GM12864 (cell line): ENCODE measurements at places on chromosomes 1 and 21.

DNA sequence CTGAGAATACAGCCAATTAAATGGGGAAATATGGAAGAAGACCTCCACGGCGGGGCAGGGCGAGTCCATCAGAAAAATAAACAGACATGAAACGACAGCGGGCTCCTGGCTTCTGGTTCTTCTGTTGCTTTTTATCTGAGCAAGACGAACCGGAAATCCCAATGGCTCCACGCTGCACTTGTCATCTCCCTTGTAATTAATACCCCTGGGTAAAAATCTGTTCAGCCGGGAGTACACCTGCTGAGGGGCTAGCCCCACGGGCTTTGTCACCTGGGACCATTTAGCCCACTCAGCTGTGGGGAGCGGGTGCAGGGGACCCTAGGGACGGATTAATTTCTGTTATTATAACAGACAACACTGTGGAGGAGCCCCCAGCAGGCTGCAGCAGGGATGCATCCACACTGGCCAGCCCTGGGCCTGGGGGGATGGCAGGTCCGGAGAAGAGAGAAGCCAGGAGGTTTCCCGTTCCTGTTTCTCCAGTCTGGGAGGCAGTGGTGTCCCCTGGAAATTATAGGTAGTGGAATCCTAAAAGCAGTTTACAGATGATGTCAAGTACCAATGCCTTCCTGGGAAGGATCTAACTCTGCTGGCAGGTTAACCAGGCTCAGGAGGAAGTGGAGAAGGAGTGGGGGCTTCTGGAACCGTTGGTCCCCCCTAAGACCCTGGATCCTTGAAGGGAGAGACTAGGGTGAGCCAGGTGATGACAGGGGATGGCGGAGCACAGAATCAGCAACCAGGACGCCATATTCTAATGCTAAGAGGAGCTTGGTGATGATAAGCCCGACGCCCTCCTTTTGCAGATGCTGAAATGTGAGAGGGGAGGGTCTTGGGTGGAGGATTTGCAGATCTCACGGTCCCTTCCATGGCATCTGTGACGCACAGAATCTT is 566.1 kb downstream of the PTPRU start:
- no peak for DNase-seq

DNA sequence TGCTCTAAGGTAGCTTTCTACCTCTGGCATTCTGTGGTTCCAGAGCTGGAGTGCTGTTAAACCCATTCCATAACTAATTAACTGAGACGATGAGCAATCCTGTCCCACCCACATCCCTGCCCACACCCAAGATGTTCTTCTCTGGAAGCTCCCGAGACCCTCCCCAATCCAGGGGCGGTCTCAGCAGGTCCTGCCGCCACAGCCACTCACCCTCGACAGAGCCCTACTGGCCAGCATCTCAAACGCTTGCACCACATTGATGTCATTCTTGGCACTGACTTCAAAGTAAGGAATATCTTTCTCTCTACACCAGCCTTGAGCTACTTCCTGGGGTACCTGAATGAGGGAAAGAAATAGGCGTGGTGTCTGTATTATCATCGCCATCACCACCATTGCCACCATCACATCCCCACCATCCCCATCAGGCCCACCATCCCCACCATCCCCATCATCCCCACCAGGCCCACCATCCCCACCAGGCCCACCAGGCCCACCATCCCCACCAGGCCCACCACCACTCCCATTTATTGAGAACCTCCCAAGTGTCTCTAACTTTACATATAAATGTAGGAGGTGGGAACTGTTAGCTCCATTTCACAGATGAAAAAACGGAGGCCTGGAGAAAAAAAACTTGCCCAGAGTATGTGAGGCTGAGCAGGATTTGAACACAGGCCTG is 17.7 kb downstream of the RAB7B start:
- no peak for DNase-seq

- DNase-seq, result peak; percentile 52
Observed at GRCh38 chr1:43367904-43368645, at the start of gene ELOVL1. TSS of gene ELOVL1 (minus strand) at chr1:43368011. CDS start at chr1:43365609, 2,402 bp downstream.

GRCh38 chr1:84301004-84301784 is at the start of gene SAMD13:
TSS of gene SAMD13 (plus strand) at chr1:84301708. CDS start at chr1:84303235, 1,527 bp downstream.
- no peak for DNase-seq

GRCh38 chr1:89637496-89637895 is 4.6 kb downstream of the LRRC8C start:
- no peak for DNase-seq

- DNase-seq, result no peak
Observed at GRCh38 chr1:10497109-10497508, 22.4 kb downstream of the PEX14 start.

DNA sequence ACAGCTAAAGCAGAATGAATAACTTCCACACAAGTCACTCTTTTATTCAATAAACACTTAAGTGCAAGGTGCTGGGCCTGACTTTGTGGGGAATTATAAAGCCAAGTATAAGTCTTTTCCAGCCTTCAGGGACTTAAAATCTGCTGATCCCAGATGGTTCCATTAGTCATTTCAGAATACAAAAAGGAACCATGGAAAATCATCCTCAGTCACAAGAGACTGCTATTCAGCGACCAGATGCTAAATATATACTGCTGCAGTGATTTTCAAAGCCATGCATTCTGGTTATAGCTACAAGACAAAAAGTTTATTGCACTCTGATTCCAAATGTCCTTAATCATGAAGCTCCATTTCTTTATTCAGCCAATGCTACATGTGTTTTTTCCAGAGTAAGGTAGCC is 25.7 kb downstream of the GLMN start:
- no peak for DNase-seq

DNA sequence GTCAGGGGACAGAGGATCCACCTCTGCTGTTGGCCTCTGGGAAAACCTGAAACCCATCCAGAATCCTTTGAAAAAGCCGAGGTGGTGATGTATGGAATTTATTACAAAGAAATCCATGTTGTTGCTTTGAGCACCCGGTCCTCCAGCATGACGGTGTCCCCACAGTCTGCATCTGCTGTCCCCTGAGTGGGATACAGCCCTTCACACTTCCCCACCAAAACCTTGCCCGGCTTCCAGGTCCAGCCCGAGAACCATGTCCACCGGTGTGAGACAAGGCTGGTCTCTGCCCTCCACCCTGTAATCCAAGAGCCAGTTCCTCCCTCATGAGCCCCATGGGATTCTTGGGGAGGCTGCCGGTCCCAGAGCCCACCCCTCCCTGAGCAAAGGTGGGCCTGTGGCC is 70.5 kb downstream of the STUM start:
- no peak for DNase-seq

DNA sequence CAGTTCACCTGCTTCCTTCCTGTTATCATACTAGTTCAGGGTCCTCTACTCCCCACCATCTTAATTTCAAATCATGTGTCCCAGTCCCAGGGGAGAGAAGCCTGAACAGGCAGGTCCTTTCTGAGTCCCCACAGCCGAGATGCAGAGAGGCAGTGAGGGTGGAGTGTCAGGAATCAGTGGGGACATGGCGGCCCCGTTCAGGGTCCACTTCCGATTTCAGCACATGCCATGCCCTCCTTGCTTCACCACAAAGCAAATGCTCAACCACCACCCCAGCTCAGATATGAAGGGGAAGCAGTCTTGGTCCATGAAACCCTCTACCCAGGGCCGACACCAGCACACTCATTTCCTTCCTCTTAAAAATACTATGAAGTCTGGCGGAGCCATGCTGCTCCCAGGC is 5.2 kb upstream of the SEMA4A start:
- no peak for DNase-seq

GRCh38 chr1:150150133-150151021 is 661 bp downstream of the PLEKHO1 start:
- DNase-seq, result no peak

GRCh38 chr1:16063226-16063829 is 10.1 kb downstream of the FAM131C start:
- DNase-seq, result no peak

DNA sequence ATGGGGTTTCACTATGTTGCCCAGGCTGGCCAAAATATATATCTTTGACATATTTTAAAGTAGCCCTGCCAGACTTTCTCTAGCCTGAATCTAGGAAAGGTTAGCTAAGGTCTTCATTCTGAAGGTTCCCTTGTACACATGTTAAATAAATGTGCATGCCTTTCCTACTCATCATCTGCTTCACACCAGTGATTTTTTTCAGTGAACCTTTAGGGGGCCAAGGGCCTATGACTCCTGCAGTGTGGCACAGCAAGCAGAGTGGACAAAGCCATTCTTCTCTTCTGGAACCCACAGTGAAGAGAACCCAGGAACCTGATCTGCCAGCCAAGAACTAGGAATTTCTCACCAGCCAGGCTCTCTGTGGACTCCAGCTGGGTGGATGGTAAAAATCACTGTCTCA is 22.9 kb downstream of the CBR1 start:
- no peak for DNase-seq

DNA sequence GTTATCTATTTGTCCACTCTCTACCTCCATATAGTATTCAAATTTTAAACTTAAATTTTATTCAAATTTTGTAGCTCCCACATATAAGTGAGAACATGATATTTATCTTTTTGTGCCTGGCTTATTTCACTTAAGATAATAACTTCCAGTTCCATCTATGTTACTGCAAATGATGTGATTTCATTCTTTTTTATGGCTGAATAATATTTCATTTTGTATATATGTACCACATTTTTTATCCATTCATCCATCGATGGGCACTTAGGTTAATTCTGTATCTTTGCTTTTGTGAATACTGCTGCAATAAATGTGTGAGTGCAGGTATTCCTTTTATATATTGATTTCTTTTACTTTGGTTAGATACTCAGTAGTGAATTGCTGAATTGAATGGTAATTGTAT is 2.1 kb downstream of the DNAH14 start:
- no peak for DNase-seq

- no peak for DNase-seq
Observed at GRCh38 chr1:155131285-155131684, 3.6 kb downstream of the EFNA1 start.

DNA sequence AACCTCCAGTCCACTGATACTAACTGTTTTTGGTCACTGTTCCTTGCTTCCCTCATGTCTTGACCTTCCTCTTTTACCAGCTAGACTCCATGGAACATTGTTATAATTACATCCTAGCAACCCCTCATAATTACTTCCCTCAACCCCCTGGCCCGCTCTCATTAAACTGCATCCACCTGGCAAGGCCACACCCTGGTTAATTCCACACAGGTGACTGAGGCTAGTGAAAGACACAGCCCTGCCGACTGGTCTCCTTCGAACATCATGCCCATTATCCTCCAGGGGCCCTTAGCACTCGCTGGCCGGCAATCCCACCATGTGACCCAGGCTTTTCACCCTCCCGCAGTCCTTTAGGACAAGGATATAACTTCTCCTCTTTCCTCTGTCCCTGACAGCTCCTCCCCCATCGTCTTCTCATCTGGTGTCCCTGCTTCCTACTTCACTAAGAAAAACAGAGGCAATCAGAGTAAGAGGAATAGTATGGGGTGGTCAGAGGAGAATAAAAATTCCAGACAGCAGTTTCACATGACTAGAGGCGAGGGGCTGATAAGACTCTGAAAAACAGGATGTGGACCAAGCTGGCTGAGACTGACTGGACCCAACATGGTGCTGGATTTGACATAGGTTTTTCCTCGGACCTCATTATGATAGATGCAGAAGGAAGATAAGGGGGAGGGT is 8.8 kb upstream of the TENT5B start:
- DNase-seq, result no peak

DNA sequence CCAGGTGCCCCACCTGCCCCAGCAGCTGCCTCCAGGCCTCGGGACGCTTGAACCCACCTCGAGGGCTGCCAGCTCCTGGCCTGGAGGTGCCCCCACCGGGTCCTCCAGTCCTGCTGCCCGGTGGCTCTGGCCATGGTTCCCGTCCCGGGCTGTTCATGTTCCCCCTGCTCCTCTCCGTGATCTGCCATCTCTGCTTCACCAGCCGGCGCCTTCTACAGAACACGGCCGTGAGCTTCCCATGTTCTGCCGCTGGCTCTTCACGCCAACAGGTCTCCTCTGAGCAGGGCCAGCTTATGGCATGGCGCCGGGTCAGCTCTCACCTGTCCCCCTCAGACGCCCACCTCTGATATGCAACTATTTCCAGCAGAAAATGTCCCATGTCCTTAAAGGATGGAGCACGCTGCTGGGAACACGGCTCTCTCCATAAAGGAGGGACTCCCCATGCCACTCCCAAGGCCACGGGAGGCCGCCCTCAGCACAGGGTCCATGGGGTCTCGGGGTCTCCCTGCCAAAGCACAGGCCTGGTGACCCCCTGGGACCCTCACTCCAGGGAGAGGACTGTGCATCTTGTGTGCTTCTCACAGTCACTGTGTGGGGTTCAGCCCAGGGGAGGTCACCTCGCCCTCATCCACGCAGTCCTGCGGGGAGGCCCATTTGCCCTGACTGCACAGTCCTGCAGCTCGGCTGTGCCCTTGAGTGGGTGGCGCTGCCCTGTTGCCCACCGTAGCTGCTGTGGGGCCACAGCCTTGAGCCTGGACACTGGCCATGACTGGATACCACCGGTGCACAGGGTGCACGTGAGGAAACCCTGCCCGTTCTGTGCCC is 36.7 kb downstream of the COL18A1 start:
- no peak for DNase-seq

- DNase-seq, result no peak
Observed at GRCh38 chr1:116770625-116771024, 16.4 kb downstream of the CD2 start.

DNA sequence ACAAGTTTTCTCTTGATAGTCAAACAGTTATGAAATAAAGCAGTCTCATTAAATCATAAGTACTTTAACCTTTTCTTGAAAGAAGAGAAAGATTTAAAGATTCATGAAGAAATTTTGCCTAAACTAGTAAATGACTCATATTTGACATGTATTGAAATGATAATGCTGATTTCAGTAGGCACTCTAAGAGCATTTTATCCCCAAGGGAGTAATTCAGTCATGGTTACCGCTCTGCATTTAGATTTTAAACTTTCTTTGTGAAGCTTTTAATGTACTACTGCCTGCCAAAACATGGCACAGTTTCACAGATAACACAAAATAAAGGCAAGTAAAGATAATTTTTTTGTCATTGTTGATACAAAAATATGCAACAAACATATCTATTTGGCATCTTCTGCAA is 6.8 kb downstream of the USH2A start:
- DNase-seq, result no peak

GRCh38 chr1:245085508-245086095 is 69.2 kb upstream of the KIF26B start:
- no peak for DNase-seq

DNA sequence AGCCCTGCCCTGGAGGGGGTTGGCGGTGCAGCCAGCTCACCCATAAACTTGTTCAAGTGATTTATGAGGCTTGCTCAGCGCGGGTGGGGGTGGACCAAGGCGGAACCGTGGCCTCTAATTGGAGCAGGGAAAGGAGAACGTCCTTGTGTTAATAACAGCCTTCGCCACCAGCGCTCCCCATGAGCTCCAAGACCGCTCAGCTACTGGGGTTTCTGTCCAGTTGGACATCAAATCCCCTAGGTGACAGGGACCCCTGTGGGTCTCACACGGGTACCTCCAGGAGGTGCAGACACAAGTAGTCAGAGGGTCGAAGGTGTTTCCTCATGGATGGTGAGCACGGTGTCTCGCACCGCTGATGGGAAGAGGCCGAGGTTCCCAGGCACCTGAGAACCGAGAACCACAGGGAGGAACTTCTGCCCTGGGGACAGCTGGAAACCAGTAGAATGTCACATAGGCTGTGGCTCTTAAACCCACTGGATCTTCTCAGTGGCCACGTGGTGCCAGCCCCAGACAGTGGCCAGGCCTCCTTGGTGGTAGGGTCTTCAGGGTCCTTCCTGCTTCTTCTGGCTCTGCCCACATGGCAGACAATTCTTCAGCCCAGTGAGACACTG is 3.7 kb upstream of the ACTRT2 start:
- no peak for DNase-seq

GRCh38 chr1:204105131-204105515 is 32.2 kb downstream of the SOX13 start:
- DNase-seq, result no peak

GRCh38 chr1:44713321-44713781 is 17.6 kb downstream of the RNU5D-1 start:
- DNase-seq, result no peak
